ENCODE measurements at places on chromosomes 4 and X. TPM values are rescaled to one million over a fixed set of nuclear protein-coding genes. Genes with fewer than 3 reads are reported as not detected.

UNC5C gene
- total RNA-seq = 0.98 TPM

CNKSR2 gene
- 0.76 TPM for total RNA-seq

RNF150 gene
- 0.83 TPM for total RNA-seq

IL9R gene
- total RNA-seq = 0.38 TPM

NEK1 gene
- 6.4 TPM for total RNA-seq

RPS6KA6 gene
- 5.5 TPM for total RNA-seq

FMR1NB gene
- not detected for total RNA-seq

CC2D2A gene
- total RNA-seq = 8.4 TPM

MBNL3 gene
- 30.6 TPM for total RNA-seq

RAI2 gene
- total RNA-seq = 4.4 TPM

NHS gene
- 7.0 TPM for total RNA-seq

DNA sequence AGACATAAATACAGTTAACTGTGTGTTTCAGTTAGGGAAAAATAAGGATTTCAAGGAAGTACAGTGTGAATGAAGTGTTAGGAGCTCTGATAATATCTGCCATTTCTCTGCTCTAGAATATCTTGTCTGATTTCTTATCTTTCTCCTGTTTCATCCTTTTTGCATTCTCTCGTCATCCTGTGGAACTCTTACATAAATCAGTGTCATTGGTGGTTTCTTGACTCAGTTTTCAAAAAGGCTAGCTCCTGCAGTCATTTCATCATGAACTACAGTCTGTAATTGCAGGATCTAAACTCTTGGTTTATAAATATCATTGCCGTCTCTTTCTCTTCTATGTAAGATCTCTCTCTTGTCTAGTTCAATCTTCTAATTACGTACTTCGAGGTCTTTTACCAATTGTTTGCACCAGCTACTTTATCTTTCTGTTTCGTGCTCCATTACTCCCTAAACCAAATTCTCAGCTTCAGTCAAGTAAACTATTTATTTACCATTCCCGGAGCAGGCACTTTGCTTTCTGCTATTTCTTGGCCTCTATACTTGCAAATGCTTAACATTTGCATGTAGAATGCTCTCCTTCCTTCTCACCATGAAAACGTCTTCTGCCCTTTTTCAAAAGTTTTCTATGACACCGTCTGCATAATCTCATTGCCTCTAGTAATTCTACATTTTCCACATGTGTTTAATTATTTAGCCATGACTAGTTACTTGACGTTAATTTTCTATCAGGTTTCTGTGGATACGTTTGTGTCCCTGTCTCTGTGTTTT, 294.0 kb downstream of the TENM3 start:
- H3K27ac ChIP-seq = no peak overlapping the region
- H3K27me3 ChIP-seq = no peaks in the 10 kb centered on the region
- no peaks in the 10 kb centered on the region for H3K36me3 ChIP-seq

DNA sequence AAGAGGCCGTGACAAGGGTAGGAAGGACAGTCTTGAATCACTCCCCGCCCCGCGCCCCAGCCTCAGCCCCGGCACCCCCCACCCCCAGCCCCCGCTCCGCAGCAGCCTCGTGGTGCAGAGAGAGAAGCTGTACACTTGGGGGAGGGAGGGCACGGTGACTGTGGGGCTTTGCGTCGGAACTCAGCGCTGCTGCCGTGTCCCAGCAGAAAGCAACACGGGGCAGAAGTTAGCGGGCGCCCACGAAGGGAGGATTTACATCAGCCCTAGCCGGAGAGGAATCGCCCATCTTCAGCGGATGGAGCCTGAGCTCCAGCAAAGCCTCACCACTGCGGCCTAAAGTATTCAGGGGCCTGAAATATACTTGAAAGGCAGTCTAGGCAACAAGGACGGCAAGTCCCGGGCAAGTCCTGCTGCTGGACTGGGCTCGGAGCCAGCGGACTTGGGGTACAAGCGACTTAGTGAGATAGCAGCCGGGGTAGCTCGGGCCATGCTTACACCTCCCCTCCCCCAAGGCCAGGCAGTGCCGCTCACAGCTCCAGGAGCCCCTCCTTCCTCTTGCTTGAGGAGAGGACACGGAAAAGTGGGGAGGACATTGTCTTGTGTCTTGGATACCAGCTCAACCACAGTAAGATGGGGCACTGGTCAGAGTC, 18.5 kb upstream of the OPN1LW start:
- no peaks in the 10 kb centered on the region for H3K27me3 ChIP-seq
- H3K36me3 ChIP-seq = no peaks in the 10 kb centered on the region
- DNase-seq = no peak
- H3K4me1 ChIP-seq = no peaks in the 10 kb centered on the region
- H3K4me3 ChIP-seq = no peak overlapping the region

- no peak overlapping the region for H3K27ac ChIP-seq
- H3K4me1 ChIP-seq = no peaks in the 10 kb centered on the region
- no peaks in the 10 kb centered on the region for H3K36me3 ChIP-seq
- no peak for DNase-seq
- H3K27me3 ChIP-seq = no peaks in the 10 kb centered on the region
These were observed 339.7 kb downstream of the DMD start for GRCh38 chrX:32871636-32872035.

DNA sequence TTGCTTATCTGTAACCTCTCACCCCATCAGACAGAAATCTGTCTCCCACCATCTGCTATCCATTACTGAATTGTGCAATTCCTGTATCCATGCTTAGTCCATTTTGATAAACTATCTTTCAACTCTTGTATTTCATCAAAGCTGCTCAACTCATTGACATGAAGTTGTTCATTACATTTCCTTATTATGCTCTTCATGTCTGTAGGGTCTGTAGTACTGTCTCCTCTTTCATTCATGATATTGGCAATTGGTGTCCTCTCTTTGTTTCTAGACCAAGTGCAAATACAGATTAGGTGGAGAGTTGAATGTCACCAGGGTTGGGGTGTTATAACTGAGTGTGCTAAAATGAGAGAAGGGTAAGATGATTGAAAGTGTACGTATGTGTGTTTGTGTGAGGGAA, 69.2 kb upstream of the ADRA2C start:
- no peak overlapping the region for H3K27ac ChIP-seq
- H3K27me3 ChIP-seq = peaks cover 55% of the 10 kb centered on the region
- no peak overlapping the region for H3K4me3 ChIP-seq

GRCh38 chrX:48896611-48897011, 957 bp downstream of the TIMM17B start:
- peak; percentile 59 for DNase-seq
- H3K27me3 ChIP-seq = no peaks in the 10 kb centered on the region
- peaks cover 13% of the 10 kb centered on the region for H3K4me1 ChIP-seq
- H3K36me3 ChIP-seq = peaks cover 14% of the 10 kb centered on the region
- peak overlapping the region; percentile 93 for H3K27ac ChIP-seq

GRCh38 chr4:133484287-133484686, 335.2 kb downstream of the PCDH10 start:
- H3K4me3 ChIP-seq = no peak overlapping the region
- no peaks in the 10 kb centered on the region for H3K36me3 ChIP-seq
- DNase-seq = no peak
- H3K27me3 ChIP-seq = no peaks in the 10 kb centered on the region
- no peaks in the 10 kb centered on the region for H3K4me1 ChIP-seq
- H3K27ac ChIP-seq = no peak overlapping the region

- H3K36me3 ChIP-seq = no peaks in the 10 kb centered on the region
- DNase-seq = peak; percentile 35
- H3K4me1 ChIP-seq = no peaks in the 10 kb centered on the region
- H3K4me3 ChIP-seq = no peak overlapping the region
- H3K27me3 ChIP-seq = no peaks in the 10 kb centered on the region
These were observed 11.4 kb downstream of the SYN1 start for GRCh38 chrX:47608130-47608810.

DNA sequence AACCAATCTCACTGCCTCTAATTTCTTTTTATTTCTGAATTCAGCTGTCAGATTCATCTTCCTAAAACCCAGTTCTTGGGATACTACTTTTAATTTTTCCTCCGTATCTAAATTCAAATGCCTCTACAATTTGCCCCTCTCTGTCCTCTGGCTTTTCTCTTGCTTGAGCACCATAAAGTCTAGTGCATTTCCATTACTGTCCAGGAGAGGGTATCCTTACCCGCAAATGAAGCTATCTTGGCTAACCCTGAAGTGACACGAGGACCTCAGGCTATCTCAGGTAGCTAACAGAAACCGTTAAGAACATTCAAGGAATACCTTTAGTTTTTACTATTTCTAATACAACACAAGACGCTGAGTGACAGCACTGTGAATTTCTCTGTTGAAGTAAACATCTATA, 49.4 kb upstream of the PRR32 start:
- no peaks in the 10 kb centered on the region for H3K36me3 ChIP-seq
- H3K27ac ChIP-seq = no peak overlapping the region
- H3K4me3 ChIP-seq = no peak overlapping the region
- H3K27me3 ChIP-seq = no peaks in the 10 kb centered on the region
- H3K4me1 ChIP-seq = no peaks in the 10 kb centered on the region

DNA sequence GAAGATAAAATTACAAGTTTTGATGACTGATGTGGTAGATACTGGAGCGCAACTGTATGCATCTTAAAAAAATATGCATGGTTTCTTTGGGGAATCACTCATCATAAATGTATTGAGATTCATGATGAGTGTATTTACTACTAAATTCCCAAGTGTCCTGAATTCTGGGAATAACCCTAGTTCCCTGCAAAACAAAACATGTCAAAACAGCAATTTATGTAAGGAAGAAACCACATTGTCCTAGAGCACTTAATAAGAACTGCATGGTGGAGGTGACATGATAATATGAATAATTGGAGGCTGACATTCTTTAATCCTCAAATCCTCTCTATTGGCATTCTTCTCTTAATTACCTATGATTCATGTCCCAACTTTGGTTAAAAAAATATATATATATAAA, 1804.7 kb downstream of the STIM2 start:
- no peaks in the 10 kb centered on the region for H3K27me3 ChIP-seq
- H3K4me1 ChIP-seq = no peaks in the 10 kb centered on the region
- no peak for DNase-seq
- no peak overlapping the region for H3K4me3 ChIP-seq

DNA sequence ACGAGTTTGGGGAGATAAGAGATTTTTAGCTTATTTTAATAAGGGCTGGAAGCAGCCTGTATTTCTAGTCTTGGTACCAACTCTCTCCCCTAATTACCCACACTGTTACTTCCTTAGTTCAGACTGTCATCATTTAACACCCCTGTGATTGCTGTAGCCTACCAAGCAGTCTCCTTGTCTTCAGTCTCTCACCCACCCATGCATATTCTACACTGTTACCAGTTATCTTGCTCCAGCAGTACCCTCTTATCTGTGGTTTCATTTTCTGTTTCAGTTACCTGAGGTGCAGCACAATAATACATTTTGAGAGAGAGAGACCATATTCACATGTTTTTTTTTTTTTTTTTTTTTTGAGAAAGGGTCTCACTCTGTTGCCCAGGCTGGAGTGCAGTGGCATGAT, 80.2 kb downstream of the DIAPH2 start:
- H3K4me1 ChIP-seq = no peaks in the 10 kb centered on the region
- no peak overlapping the region for H3K27ac ChIP-seq
- no peaks in the 10 kb centered on the region for H3K36me3 ChIP-seq

- H3K36me3 ChIP-seq = no peaks in the 10 kb centered on the region
- no peak overlapping the region for H3K27ac ChIP-seq
These were observed 62.7 kb downstream of the TRIM2 start for GRCh38 chr4:153266988-153267387.

DNA sequence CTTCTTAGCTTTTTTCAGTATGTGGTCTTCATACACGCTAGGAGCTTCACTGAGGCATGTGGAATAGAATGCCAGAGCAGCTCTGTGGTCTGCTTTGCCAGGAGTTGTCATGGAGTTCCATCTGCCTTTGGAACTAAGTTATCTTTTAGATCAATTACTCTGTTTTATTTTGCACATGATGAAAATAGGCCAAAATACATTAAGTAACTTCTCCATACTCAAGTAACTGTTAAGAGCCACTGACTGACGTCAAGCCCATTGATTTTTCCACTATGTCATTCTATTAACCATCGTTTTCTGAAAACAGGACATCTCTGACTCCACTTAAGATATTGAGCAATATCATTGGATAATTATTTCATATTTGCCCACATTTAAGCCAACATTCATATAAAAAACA, 415.1 kb upstream of the MAD2L1 start:
- no peaks in the 10 kb centered on the region for H3K4me1 ChIP-seq
- no peak for DNase-seq
- H3K27ac ChIP-seq = no peak overlapping the region
- H3K36me3 ChIP-seq = no peaks in the 10 kb centered on the region

- no peak overlapping the region for H3K27ac ChIP-seq
- no peak for DNase-seq
- no peaks in the 10 kb centered on the region for H3K36me3 ChIP-seq
These were observed 542.3 kb upstream of the ADGRL3 start for GRCh38 chr4:60657807-60658206.

GRCh38 chr4:41505161-41505661, 32.7 kb upstream of the LIMCH1 start:
- no peak overlapping the region for H3K4me3 ChIP-seq
- H3K36me3 ChIP-seq = peaks cover 2% of the 10 kb centered on the region
- H3K27ac ChIP-seq = no peak overlapping the region
- H3K27me3 ChIP-seq = no peaks in the 10 kb centered on the region

- no peak for DNase-seq
- no peaks in the 10 kb centered on the region for H3K36me3 ChIP-seq
- peaks cover 31% of the 10 kb centered on the region for H3K27me3 ChIP-seq
- H3K27ac ChIP-seq = no peak overlapping the region
- H3K4me3 ChIP-seq = peak overlapping the region; percentile 48
- H3K4me1 ChIP-seq = peaks cover 13% of the 10 kb centered on the region
These were observed 886 bp upstream of the NDST3 start for GRCh38 chr4:118033148-118034052.

DNA sequence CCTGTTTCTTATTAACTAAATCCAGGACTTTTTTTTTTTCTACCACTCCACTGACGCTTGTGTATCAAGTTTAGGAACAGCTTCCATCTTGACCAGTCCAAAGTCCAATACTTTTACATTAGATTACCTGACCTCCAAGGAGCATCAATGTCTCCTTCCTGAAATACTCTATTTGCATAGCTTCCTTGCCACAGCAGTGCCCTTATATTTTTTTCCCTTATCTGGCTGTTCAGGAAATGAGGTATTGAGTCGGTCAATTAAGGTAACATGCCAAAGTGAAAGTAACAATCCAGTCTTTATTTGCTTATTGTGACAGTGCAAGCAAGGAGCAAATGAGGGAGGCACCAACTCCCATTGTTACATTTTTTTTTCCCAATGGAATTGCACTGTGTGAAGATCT, 730.8 kb upstream of the NDST4 start:
- H3K4me3 ChIP-seq = no peak overlapping the region
- no peaks in the 10 kb centered on the region for H3K36me3 ChIP-seq
- no peaks in the 10 kb centered on the region for H3K27me3 ChIP-seq
- no peak overlapping the region for H3K27ac ChIP-seq

DNA sequence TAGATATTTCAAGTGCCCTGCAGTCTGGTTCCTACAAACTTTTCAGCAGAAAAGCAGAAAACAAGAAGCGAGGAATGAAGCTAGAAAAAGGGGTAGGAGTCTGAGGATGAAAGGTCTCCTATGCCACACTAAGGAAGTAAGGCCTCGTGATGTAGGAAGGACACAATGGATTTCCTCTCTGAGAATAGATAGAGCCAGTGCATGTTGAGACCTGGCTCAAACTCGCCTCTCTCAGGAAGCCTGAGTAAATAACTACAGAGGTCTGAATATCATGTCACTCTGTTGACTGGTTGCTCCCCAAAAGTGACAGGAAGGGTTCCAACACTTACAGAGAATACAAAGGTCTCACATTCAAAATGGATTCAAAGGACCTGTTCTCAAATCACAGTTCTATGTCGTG, 93.3 kb downstream of the GRIA3 start:
- H3K27ac ChIP-seq = no peak overlapping the region
- no peaks in the 10 kb centered on the region for H3K4me1 ChIP-seq
- H3K36me3 ChIP-seq = no peaks in the 10 kb centered on the region
- no peak for DNase-seq
- H3K4me3 ChIP-seq = no peak overlapping the region
- no peaks in the 10 kb centered on the region for H3K27me3 ChIP-seq

- DNase-seq = no peak
- H3K27me3 ChIP-seq = no peaks in the 10 kb centered on the region
- H3K36me3 ChIP-seq = no peaks in the 10 kb centered on the region
- no peak overlapping the region for H3K4me3 ChIP-seq
- no peaks in the 10 kb centered on the region for H3K4me1 ChIP-seq
These were observed 202.9 kb upstream of the NPY2R start for GRCh38 chr4:155005395-155006090.

Measured in suprapubic skin (tissue), 4 donors.